Psoas muscle (tissue), 8 donors: ENCODE measurements at places on chromosomes 12 and 14. TPM values are rescaled to one million over a fixed set of nuclear protein-coding genes. Genes with fewer than 3 reads are reported as not detected.

DNA sequence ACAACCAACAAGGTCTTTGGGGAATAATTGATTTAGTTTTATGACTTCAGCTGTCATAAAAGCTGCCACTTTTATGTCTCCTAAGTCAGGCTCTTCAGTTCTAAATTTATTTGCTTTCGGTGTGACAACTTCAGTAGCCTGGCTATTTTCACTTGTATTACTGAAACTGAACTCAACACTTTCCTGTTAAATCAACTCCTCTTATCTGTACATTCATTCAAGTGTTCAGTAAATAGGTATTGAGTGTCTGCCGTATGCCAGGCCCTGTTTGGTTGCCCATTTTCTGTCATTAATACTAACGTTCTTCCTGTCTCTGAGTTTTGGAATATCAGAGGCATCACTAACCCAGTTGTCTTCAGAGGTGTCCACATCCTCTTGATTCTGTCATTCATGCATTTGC is 7.5 kb downstream of the UTP20 start:
- no peaks in the 10 kb centered on the region for H3K4me1 ChIP-seq
- H3K27me3 ChIP-seq, result no peaks in the 10 kb centered on the region
- H3K4me3 ChIP-seq, result no peak overlapping the region
- no peak for DNase-seq

- DNase-seq, result peak; percentile 69
- H3K4me1 ChIP-seq, result peaks cover 29% of the 10 kb centered on the region
- H3K27me3 ChIP-seq, result no peaks in the 10 kb centered on the region
- peak within 1 kb of the TSS; percentile 93 for H3K27ac ChIP-seq
- H3K4me3 ChIP-seq, result peak within 1 kb of the TSS; percentile 85
Measured at GRCh38 chr12:119593578-119594398, at the start of gene TMEM233. TSS of gene TMEM233 (plus strand) at chr12:119593774. CDS start at chr12:119593849, 75 bp downstream.

DNA sequence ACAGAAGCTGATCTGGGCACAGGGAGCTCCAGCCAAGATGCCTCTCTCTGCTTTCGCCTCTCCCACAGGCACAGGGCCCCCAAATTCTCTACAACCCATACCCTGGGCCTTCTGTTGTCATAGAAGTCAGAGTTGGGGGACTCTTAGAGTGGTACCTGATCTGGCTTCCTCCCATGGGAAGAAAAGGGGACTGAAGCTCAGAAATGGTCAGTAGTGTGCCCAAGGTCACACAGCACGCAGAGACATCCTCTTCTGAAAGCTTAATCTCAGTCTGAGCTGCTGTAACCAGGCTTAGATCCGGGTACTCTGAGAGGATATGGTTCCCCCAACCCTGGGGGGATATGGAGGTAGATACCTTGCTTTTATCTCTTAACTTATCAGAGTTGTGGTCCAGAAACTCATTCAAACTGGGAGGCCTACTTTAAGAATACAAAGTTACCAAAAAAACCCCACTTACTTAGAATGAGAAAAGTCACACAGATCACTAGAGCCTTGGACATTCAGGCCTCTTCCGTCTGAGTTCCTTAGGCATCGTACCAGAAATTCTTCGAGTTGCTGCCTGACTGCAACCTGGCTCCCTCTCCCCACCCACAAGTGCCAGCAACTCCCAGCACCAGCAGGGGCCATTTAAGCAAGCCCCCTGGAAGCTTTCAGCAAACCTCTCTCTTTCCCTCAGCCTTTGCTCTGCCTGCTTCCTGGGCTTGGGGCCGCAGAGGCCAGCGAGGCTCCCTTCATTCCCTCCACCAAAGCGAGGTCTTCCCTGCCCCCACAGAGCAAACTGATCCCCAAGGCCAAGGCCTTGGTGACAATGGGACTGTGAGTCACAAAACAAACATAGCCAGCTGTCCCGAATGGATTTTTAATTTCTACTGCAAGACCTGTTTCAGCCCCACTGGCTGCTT is 13.9 kb downstream of the KRT7 start:
- no peaks in the 10 kb centered on the region for H3K36me3 ChIP-seq
- H3K27me3 ChIP-seq, result no peaks in the 10 kb centered on the region
- peaks cover 43% of the 10 kb centered on the region for H3K4me1 ChIP-seq
- no peak overlapping the region for H3K4me3 ChIP-seq
- H3K27ac ChIP-seq, result peak overlapping the region; percentile 72

The DYNC1H1 gene
- total RNA-seq, result 332 TPM

DNA sequence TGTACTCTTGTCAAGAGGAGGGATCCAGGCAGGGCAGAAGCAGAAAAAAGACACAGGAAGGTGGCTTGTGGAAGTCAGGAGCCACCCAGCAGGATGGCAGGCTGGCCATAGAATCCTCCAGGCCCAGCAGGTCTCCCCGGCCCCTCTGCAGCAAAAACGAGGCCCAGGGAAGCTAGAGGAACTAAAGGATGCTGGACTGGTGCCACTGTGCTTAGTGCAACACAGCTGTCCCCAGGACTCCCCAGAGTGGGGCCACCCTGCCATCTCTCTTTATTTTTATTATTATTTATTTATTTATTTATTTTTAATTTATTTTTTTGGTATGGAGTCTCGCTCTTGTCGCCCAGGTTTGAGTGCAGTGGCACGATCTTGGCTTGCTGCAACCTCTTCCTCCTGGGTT is 54.1 kb downstream of the PITPNM2 start:
- H3K36me3 ChIP-seq, result no peaks in the 10 kb centered on the region
- no peaks in the 10 kb centered on the region for H3K27me3 ChIP-seq
- H3K4me3 ChIP-seq, result no peak overlapping the region
- H3K27ac ChIP-seq, result peak overlapping the region; percentile 80

DNA sequence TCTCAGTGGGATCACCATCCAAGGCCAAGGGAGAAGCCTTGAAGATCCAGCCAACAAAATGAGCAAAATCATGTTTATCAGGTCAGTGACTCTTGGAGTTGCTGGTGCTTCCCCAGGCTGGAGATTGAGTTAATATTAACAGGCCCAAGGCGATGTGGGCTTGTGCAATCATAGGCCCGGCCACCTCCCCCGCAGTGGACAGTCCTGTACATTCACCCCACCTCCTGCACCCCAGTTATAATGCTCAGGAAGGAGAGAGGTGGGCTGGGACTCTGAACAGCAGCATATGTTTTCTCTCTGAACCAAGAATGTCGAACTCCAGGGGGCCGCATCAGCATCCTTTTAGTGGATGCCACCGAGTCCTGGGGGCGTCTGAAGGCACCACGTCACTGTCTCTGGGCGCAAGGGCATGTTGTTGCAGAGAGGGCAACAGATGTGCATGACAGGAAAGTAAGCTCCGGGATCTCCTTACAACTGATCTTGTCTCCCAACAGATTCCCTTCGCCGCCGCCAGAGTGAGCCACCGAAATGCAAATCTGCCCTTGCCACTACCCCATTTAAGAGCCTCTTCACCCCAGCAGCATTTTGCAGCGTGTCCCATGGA is 32.2 kb upstream of the SERPINA6 start:
- no peak overlapping the region for H3K27ac ChIP-seq
- H3K4me1 ChIP-seq, result no peaks in the 10 kb centered on the region
- H3K36me3 ChIP-seq, result no peaks in the 10 kb centered on the region
- peaks cover 4% of the 10 kb centered on the region for H3K27me3 ChIP-seq
- DNase-seq, result peak; percentile 35
- no peak overlapping the region for H3K4me3 ChIP-seq

The RD3L gene
- total RNA-seq, result not detected

DNA sequence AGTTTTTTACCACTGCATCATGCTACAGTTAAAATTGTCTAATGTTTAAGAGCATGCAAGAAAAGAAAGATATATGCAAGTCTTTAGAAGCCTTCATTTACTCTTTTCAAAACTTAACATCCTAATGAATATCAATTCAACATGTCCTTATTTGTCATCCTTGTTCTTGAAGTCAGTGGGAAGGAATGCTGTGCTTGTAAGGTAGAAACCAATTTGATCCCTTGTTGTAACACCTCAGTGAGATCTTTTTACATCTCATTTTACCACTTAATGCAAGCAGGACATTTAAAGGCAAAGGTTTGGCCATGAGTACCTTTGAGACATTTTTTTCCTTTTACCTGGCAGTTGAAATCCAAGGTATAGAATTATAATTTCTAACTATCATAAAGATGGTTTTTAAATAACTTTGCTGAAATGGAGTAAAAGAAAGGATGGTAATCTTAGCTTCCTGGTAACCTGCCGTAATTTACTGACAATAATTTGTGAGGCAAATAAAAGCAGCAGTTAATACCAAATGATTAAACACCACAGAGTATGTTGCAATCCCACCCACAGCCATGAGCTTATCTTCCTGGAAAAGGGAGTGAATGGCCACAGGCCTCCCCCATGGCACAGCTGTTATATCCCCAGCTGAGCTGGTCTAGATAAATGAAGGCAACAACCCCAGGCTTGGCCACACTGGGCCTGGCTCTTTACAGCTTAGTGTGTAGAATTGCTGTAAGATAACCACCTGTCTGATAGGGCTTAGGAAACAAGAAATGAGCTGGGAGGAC is 33.2 kb upstream of the STRN3 start:
- no peaks in the 10 kb centered on the region for H3K36me3 ChIP-seq
- DNase-seq, result peak; percentile 51
- H3K4me1 ChIP-seq, result peaks cover 54% of the 10 kb centered on the region
- H3K4me3 ChIP-seq, result no peak overlapping the region
- no peaks in the 10 kb centered on the region for H3K27me3 ChIP-seq
- peak overlapping the region; percentile 83 for H3K27ac ChIP-seq

The KRT83 gene
- total RNA-seq, result not detected

The PTCSC3 gene
- not detected for total RNA-seq

DNA sequence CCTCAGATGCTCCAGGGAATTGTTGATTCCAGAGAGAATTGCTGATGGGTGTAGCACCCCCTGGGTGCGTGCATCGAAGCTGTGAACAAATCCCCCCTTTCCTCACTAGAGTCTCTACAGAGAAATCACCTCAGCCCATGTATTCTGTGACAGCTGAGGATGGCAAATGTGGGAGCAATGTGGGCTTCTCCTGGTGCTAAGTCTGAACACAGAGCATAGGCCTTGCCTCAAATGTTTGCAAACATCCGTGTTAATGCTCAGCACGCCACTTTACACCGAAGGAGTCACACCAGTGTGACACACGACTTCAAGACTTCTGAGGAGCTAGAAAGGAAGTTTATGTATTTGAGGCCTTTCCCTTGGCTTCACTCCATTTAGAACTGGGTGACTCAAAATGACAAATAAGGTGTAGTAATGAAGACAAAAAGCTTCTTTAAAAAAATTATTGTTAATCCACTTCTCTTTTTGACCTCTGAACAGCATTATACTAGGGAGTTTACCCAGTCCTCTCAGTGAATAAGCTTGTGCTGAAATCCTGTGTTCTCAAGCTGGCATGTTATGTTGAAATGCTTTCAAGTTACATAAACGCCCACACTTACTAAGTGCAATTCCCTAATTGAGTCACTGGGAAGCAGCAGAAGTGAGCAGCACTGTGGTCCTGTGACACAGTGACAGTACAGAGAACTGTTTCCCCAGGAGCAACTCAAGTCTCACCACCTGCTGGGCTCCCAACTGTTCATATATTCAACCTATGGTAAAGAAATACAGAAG is 92.9 kb downstream of the FAR2 start:
- no peaks in the 10 kb centered on the region for H3K36me3 ChIP-seq
- no peaks in the 10 kb centered on the region for H3K27me3 ChIP-seq
- DNase-seq, result no peak
- no peak overlapping the region for H3K4me3 ChIP-seq

The KSR2 gene
- 0.02 TPM for total RNA-seq

The TNFAIP2 gene
- total RNA-seq, result 146 TPM
